Smooth muscle cell of the pulmonary artery (primary cell): ENCODE measurements at places on chromosomes 3 and 15. TPM values are rescaled to one million over a fixed set of nuclear protein-coding genes. Genes with fewer than 3 reads are reported as not detected.

Gene NME9
- 0.07 TPM in 1 of 2 replicates, not detected in the other for total RNA-seq

Gene SPTBN5
- total RNA-seq: 0.20 and 0.36 TPM in 2 replicates

Gene FLNB
- total RNA-seq: 127 and 300 TPM in 2 replicates

Gene SUSD5
- total RNA-seq: 8.4 and 13.7 TPM in 2 replicates
